COR-L47 (cell line): ENCODE measurements at places on chromosomes 5 and 9.

- no peak for DNase-seq
These were observed 28.9 kb downstream of the SH3PXD2B start for GRCh38 chr5:172425402-172425801.

DNA sequence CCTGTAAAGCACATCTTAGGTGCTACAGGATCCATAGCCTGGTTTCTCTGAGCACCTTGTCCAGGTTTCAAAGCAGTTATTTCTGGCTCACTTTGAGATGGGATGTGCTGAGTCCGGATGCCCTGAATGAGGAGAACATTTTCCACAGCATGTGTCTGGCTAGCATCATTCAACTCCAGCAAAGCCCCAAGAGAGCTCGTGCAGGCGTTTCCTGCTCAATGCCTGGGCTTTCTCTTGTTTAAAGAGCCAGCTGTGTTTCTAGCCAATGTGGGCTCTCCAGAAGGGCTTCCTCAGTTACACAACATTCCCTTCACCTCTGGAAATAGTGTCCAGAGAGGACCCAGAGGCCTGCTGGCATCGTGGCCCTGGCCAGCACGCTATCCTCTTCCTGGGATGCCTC, 411.7 kb downstream of the DMAC1 start:
- no peak for DNase-seq

DNA sequence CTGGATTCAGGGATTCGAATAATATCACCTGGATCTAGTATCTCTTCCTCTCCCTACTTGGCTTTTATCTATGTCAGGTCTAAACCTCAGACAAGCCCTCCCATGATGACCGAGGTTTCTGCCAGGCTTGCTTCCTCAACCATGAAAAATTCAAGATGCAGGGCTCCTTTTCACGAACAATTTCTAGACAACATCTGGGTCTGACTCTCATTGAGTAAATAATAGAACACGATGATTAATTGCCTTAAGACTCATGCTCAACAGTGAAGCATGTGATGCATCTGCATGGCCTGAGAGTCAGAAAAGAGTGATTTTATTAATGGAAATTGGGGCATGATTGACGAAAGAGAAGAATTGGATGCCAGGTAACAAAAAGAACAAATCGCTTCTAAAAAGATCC, 277.2 kb upstream of the ZNF608 start:
- no peak for DNase-seq

DNA sequence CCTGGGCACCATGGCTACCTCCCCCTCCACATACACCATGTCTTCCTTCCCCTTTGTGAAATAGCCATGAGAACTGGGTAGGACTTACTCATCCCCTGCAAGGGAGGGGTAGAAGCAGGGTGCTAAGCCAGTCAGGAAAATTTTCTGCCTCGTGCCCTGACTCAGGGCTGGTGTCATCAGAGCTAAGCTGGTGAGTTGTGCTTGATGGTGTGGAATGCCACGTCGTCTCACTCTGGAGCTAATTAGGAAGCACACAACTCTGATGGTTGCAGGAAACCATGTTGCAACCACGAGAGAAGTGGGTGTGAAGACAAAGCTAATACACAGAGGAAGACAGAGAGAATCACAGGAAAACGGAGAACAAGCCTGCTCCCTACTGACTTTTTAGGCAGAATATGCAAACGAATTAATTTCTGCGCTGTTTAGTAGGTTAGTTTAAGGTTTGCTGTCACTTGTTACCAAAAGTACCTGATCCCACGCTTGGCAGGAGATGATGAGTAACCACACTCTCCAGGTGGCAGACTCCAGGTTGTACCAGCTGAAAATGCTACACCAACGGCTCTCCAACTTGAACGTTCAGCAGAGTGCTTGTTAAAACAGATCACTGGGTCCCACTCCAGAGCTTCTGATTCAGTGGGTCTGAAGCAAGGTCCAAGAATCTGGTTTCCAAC, 54.5 kb downstream of the STK10 start:
- no peak for DNase-seq

- no peak for DNase-seq
These were observed 337.1 kb upstream of the MPDZ start for GRCh38 chr9:13616491-13617035.

DNA sequence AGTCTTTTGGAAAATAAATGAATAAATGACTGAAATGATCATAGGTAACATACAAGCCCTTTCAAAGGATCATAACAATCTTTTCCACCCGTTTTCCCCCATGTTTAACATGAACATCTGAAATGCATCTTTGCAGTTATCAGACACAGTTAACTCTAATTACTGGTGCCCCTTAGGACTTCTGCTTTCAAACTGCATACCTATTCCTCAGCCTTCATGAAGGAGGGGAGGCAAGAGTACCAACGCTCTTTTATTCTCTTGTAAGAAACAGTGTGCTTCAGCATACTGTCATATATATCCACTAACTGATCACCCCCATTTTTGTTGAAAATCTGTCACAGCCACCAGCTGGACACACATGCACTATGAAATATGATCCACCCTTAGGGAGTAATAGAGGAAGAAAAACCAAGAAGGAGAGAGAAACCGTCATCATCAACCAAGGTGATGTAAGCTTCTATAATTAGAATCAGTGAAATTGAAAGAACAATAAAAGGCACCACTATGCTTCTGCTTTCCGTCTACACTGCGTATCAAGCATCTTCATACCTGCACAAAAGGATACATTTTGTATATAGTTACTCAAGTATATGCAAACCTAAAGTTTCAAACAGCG, 98.7 kb downstream of the RAPGEF6 start:
- DNase-seq = no peak

DNA sequence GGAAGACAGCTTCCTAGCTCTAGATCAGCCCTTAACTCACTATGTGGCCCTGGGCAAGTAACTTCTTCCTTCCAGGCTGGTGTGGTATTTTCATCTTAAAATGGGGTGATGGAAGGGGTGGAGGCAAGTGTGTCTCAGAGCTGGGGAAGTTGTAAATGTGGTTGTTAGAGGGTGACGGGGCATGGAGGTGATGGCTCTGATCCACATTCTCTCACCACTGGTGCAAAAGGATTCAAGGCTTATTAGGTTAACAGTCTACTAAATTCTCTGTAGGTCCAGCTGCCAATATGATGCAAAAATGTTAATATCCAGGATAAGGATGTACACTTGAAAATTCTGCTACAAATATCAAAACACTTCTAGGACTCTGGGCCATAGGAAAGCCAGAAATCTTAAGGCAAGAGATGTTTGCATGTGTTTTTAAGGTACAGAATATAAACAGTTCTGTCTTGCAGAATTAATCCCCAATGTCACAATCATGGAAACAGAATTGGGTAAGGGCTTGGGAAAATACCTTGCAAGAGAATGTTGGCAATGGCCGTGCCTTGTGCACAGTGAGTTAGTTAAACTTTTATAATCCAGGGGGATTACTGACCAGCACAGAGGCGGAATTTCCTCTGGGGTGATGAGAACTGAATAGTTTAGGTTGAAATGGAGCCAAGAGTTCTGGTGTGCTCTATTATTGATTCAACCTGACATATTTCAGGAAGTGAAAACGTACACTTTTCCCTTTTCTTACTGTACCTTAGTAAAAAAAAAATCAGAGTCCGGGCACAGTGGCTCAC, 19.8 kb downstream of the TNFSF15 start:
- DNase-seq = no peak

DNA sequence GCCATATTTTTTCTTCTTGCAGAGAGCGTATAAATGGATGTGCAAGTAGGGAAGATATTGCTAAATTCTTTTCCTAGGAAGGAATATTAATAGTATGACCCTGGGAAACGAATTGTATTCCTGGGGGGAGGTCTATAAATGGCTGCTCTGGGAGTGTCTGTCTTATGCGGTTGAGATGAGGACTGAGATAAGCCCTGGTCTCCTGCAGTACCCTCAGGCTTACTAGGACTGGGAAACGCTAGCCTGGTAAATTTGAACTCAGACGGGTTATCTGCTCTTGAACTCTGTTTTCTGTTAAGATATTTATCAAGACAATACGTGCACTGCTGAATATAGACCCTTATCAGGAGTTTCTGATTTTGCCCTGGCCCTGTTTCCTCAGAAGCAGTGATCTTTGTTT, 1126.4 kb upstream of the C9orf72 start:
- DNase-seq = no peak

DNA sequence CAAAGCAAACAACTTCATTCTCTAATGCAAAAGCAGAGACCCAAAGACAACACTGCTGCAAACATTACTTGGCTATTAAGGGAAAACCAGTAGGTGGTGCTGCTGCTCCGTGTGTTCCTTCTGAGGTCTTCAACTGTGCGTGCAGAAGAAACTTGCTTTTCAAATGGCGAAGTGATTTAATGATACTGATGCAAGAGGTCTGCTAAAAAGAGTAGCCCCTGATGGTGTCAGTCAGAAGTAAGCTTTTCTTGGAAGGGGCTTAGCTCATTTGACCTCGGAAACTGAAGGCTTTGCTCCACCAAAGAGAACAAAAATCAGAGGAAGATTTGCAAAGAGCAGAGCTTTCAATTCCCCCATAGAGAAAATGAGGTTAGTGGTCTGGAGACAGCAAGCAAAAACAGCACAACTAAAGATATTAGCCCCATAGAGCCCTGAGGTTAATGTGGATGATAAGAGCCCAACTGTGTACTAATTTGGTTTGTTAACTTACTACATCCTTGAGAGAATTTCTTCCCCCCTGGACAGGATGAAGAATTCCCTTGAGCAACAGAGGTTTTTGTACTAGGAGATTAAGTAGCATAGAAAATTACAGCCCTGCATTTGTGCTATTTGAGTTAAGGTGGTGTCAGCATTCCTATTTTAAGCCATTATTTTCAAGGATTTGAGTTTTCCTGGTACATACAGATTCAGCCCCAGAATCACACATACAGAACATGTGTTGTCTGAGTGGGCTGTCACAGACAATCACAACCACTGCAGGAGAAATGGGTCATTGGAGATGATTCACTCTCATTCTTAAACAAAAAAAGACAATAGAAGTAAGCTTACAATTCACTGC, 153.2 kb upstream of the C9orf72 start:
- DNase-seq = peak; percentile 79

DNA sequence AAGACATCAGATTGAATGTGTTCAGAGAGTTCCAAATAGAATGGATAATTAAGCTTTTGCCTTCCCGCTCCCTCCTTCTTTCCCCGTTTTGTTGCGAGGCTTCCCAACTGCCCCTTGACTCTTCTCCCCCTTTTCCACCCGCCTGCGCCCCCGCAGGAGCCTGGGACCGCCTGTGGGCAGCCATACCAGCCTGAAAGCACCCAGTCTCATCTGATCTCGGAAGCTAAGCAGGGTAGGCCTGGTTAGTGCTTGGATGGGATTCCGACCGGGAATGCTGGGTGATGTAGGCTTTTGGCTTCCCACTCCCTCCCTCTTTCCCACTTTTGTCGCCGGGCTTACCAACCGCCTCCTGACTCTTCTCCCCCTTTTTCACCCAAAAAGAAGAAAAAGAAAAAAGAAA, 6.8 kb upstream of the HSD17B4 start:
- DNase-seq = no peak

DNA sequence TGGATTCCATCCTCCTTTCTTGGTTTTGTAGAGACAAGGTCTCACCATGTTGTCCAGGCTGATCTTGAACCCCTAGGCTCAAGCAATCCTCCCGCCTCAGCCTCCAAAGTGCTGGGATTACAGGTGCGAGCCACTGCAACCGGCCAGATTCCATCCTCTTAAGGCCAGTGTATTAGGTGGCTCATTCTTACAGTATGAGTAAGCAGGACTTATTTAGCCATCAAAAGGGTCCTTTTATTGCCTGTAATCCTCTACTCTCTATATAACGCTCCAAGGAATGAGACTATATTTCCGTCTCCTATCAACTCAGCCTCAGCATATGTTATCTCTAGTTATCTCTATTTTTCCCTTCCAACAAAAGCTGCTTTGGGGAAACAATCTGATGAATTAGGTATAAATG, 3.0 kb upstream of the ERBIN start:
- no peak for DNase-seq

- no peak for DNase-seq
These were observed 82.8 kb downstream of the APTX start for GRCh38 chr9:32918628-32919027.

GRCh38 chr5:148999741-149000140, 63.1 kb downstream of the SH3TC2 start:
- no peak for DNase-seq

GRCh38 chr5:78062645-78063044, 231.9 kb downstream of the AP3B1 start:
- no peak for DNase-seq

GRCh38 chr5:83095957-83096539, 18.7 kb downstream of the XRCC4 start:
- DNase-seq = no peak
